Umbilical cord (tissue), 2 donors: ENCODE measurements at places on chromosomes 4 and X.
A peak's percentile ranks its signal among the peaks of the same experiment; 100 is the strongest.

DNA sequence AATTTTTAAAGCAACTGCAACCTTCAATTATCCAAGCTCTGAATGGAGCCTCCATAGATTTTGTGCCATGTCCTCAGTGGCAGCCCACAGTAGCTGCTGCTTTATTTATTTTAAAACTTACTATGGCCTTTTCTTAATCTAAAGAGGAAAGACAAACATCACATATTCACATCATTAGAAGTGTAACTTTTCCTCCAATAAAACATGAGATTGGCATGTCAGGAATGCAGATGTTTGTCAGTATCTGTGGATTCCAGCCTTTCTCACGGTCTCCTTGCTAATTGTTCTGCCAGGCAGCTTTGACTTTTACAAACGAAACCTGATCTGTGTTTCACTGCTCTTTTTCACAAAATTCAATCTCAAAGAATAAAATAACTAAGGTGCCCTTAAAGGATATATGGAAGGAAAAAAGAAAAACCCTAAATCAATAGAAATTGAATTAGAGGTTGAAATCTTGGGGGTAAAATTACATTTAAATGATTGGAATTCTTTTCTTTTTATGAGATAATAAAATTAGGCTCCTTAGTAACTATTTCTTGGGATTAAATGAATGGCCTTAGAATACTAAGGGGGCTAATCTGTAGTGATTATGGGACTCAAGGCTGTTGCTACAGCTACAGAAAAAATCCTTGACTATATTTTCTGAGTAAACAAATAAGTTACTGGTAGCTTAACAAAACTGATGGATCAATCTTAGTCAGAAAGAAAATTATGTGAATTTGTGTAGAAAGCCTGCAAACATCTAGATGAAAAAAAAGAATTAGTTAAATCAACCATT, 151.3 kb downstream of the RTL9 start:
- DNase-seq = no peak

- DNase-seq = no peak
Observed at GRCh38 chr4:5753766-5754528, 42.9 kb downstream of the EVC start.

DNA sequence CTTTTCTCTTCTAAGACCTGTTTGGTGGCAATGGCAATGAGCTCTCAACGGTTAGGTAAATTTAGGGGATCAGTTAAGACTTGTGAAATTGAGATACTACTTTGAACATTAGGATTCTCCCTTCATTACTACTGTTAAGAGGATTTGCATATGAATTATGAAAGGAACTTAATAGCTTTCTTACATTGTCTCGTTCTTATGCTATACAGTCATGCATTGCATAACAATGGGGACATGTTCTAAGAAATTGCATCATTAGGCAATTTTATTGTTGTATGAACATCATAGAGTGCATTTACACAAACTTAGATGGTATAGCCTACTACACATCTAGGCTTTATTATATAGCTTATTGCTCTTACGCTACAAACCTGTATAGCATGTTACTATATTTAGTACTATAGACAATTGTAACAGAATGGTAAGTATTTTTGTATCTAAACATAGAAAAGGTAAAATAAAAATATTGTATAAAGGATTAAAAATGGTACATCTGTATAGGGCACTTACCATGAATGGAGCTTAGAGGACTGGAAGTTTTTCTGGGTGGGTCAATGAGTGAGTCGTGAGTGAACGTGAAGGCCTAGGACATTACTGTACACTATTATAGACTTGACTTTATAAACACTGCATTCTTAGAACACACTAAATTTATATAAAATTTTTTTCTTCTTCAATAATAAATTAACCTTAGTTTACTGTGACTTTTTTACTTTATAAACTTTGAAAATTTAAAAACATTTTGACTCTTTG, 62.5 kb downstream of the PAQR3 start:
- no peak for DNase-seq

GRCh38 chr4:183721207-183722081, 62.4 kb downstream of the TRAPPC11 start:
- peak; percentile 40 for DNase-seq

DNA sequence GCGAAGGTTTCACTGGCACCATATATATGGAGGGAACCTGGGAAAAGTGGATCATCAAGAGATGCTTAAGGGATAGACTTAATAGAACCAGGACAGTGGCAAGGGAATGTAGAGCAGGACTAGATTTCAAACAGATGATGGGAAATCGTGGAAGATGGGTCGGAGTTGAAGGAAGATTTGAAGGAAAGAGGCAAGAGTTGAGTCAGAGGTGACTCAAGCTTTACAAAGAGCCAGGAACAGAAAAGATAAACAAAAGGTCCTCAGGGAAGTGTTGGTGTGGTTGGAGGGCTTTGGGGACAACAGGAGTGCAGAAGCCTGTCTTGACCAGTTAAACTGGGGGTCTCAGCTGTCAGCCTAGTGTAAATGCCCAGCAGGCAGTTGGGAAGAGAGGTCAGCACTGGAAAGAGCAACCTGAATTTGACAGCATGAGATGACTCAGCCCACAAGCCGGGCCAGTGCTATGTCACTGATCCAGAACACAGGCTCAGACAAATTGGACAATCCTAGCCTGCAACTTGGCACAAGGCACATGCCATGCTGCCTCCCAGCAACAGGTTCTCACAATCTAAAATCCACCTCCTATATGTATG, 230.5 kb downstream of the IDS start:
- DNase-seq = no peak

DNA sequence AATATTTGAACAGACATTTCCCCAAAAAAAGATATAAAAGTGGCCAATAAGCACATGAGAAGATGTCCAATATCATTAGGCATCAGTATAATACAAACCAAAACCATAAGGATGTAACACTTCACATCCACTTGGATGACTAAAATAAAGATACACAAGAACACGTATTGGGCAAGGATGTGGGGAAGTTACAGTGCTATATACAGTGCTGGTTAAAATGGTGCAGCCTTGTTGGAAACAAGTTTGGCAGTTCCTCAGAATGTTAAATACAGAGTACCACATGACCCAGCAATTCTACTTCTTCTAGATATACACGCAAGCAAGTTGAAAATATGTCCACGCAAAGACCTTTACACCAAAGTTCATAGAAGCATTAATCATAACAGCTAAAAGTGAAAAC, 58.9 kb downstream of the HAUS3 start:
- DNase-seq = no peak

DNA sequence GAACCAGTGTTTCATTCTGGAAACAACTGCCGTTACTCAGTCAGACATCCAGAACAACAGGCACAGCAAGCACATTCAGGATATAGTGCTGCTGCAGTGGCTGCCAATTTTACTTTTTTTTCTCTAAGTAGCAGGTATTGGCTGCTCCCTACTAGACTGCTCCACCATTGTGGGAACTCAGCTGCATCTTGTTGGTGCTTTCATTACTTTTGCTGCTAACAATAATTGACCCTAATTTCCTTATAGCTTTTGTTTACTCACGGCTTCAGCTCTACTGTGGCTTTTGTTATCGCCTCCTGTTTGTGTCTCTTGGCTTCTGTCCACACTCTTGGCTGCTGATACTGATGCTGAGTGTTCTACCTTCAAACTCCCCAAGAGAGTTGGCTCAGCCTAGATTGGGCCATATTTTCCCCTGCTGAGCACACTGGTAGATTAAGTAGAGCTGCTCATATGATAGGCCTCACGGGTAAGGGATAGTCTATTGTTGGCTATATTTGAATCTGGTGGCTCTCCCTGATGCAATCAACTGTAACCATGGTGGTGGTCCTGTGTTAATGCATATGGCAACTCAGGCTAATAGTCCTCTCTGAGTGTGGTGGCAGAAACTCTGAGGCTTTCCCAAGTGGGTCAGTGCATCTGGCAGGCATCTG, 44.5 kb upstream of the IL2 start:
- DNase-seq = no peak

GRCh38 chrX:43717161-43717560, 61.1 kb downstream of the MAOA start:
- DNase-seq = no peak

DNA sequence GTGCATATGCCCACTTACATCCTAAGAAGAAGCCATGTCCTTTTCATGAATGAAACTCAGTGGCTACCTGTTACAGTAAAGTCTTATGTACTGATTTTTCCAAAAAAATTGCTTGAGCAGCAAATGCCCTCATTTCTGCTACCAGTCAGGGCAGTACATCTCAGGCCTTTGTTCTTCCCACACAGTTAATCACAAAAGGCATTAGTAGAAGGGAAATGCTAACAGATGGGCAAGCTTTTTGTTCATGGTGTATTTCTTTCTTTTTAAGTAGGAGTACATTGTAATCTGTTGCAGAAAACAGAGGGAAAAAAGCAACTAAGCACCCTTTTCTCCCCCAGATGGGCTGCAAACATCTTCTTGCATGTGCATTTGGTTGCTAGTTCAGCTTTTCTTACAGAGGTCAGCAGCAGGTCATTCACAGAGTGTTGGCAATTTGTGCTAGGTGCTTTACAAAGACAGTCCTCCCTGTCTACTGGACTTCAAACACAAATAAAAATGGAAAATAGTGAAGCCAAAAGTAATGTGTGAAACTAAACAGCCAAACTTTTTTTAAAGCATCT, 373.4 kb downstream of the PRDM5 start:
- no peak for DNase-seq

DNA sequence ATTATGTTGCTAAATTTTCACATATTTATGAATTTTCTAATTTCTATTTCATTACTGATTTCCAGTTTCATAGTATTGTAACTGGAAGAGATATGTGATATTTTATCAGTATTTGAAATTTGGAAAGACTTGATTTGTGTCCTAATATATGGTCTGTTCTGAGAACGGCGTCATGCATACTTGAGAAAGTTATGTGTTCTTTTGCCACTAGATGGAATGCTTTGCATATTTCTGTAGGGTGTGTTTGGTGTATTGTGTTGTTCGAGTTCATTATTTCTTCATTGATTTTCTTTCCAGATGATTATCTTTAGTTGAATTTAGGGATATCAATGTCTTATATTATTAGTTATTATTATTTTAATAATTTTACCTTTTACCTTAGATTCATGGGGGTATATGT, 110.6 kb upstream of the ITM2A start:
- DNase-seq = no peak

DNA sequence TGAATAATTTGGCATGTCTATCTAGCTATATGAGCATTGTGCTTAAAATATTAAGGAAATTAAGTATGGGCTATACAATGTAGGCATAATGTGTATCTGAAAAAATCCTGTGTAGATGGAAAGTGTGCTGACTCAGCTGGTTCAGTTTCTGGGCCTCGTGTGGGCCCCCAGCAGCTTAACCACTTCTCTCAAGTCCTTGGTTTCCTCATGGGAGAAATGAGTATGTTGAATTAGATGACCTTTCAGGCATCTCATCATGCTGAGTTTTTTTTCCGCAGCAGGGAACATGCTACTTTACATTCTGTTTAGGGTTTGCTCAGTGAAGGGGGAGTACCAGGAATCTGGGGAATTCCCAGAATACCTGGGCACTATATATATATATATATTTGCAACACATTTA, 30.5 kb downstream of the RHOH start:
- DNase-seq = peak; percentile 25

GRCh38 chr4:174859904-174860303, 30.9 kb upstream of the GLRA3 start:
- no peak for DNase-seq

GRCh38 chrX:96704629-96705028, 20.0 kb downstream of the DIAPH2 start:
- no peak for DNase-seq

DNA sequence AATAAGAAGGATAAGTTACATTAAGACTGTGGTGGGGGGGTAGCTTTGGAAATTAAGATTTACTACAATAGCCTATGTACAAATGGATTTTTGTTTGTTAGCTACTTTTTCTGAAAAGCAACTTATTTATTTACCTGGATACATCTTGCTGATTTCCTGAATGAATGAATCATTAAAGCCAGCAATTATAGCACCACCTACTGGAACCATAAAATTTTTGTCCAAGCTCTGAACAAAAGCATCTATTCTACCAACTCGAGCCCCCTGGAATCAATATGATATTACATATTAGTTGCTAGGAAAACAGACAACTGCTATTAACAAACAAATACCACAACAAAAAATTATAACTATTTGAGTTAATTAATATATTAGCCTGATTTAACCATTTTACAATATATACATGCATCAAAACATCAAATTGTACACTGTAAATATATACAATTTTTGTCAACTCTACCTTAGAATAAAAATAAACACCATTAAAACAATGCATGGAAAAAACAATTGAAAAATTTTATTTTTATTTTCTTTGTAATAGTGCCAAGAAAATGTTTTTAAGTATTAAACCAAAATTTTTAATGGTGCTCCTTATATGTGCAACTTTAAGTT, 15.3 kb downstream of the SEPSECS start:
- DNase-seq = peak; percentile 56

DNA sequence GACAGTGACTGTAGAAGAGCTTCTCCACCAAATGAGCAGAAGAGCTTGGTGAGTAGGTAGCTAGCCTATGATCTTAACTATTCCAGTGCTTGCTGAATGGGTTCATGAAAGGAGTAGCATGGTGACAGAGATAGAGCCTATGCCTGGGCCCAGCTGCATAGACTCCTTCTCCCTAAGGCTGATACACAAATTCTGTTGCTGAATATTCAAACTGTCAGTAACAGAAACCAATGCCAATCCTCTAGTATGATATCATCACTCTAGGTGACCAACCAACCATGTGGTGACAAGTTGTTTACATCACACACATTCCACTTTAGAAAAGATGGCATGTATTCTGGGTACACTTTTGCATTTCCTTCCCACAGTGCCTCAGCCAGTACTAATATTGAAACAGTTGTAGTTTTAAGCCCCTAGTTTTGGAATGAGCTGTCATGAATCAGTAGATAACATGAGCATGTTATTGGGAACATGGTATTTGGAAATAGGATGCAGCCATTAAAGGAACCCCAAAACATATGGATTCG, 103.4 kb upstream of the GRXCR1 start:
- no peak for DNase-seq

GRCh38 chr4:66688674-66689073, 856.6 kb downstream of the CENPC start:
- DNase-seq = peak; percentile 46

DNA sequence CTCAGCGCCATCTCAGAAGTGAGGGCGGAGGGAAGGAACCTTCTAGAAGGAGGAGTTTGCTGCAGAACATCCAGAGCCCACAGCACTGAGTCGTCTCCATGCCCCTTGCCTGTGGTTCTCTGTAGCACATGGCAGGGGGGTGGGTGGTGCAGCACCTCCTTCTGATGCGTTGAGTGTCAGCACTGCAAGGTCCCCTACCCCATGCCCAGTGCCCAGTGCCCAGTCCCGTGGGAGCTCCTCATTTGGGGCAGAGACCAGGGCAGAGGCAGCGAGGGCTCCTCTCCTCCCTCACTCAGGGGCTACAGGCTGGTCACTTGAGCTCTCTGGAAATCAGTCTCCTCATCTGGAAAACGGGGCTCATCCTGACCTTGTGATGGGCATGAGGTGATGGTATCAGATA, 78.1 kb downstream of the HTRA3 start:
- DNase-seq = no peak

GRCh38 chr4:145887241-145887991, 51.2 kb downstream of the ZNF827 start:
- DNase-seq = peak; percentile 7

DNA sequence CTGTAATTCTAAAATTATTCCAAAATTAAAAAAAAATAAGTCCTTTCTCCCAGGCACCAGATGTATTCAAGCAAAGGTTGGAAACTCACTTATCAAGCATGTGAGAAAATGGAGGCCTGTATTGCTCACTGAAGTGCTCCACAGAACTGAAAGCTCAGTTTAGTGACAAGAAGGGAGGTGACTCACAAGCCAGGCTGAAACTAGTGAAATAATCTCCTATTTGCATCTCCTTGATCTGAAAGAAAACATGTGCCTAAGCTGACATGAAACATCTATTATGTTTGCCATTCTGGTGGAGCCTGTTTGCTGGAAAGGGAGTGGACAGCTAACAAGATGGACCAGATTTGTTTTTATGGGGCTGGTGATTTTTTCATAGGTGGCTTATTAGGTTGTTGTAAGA, 54.0 kb upstream of the AMELX start:
- DNase-seq = peak; percentile 57
